Regular cardiac myocyte (primary cell): ENCODE measurements at places on chromosomes 4 and X. TPM values are rescaled to one million over a fixed set of nuclear protein-coding genes. Genes with fewer than 3 reads are reported as not detected.

Gene CT47C1
- not detected in 2 replicates for total RNA-seq

Gene XG
- 0.58 and 2.5 TPM in 2 replicates for total RNA-seq

Gene ADAM29
- not detected in 2 replicates for total RNA-seq

Gene RBMXL3
- not detected in 2 replicates for total RNA-seq

Gene NPY5R
- under 0.01 TPM in 1 of 2 replicates, not detected in the other for total RNA-seq

Gene WNK3
- total RNA-seq: 0.38 and 1.1 TPM in 2 replicates

Gene TDO2
- total RNA-seq: under 0.01 and 0.28 TPM in 2 replicates

Gene RHOH
- not detected in 2 replicates for total RNA-seq

Gene MAEA
- 33.0 and 63.5 TPM in 2 replicates for total RNA-seq

Gene SLC7A11
- 13.0 and 32.0 TPM in 2 replicates for total RNA-seq

Gene PRDM5
- 10.4 and 15.2 TPM in 2 replicates for total RNA-seq

Gene CITED1
- not detected in 2 replicates for total RNA-seq

Gene TSR2
- total RNA-seq: 10.4 and 19.2 TPM in 2 replicates

Gene SYNPO2
- total RNA-seq: 13.6 and 83.4 TPM in 2 replicates

Gene MAOB
- under 0.01 and 0.56 TPM in 2 replicates for total RNA-seq

Gene LPAR4
- under 0.01 and 0.19 TPM in 2 replicates for total RNA-seq

Gene KLKB1
- under 0.01 and 0.28 TPM in 2 replicates for total RNA-seq

Gene RASL11B
- 0.19 and 0.28 TPM in 2 replicates for total RNA-seq

Gene FGF13
- total RNA-seq: under 0.01 TPM in 1 of 2 replicates, not detected in the other

Gene SPANXN3
- not detected in 2 replicates for total RNA-seq

Gene UNC5C
- 4.4 and 4.8 TPM in 2 replicates for total RNA-seq

Gene FTHL17
- total RNA-seq: not detected in 2 replicates

Gene CCSER1
- under 0.01 TPM in 1 of 2 replicates, not detected in the other for total RNA-seq

Gene USP46
- 14.1 and 15.5 TPM in 2 replicates for total RNA-seq

Gene COL4A5
- 41.4 and 56.9 TPM in 2 replicates for total RNA-seq

Gene FAAH2
- not detected in 2 replicates for total RNA-seq

Gene PALLD
- total RNA-seq: 100 and 108 TPM in 2 replicates

Gene RHOXF2B
- not detected in 2 replicates for total RNA-seq

Gene BTK
- total RNA-seq: not detected in 2 replicates

Gene COL4A6
- 3.7 and 4.6 TPM in 2 replicates for total RNA-seq

Gene BCORL1
- 1.3 and 1.4 TPM in 2 replicates for total RNA-seq

Gene SPANXB1
- not detected in 2 replicates for total RNA-seq

Gene ATP7A
- 13.2 and 17.8 TPM in 2 replicates for total RNA-seq

Gene CLCN4
- 3.1 and 3.9 TPM in 2 replicates for total RNA-seq

Gene TENM3
- total RNA-seq: 1.3 and 4.8 TPM in 2 replicates

Gene SGMS2
- total RNA-seq: 153 and 221 TPM in 2 replicates

Gene SHROOM4
- 2.0 and 2.3 TPM in 2 replicates for total RNA-seq

Gene NXF2B
- total RNA-seq: not detected in 2 replicates

Gene TCEAL4
- total RNA-seq: 40.6 and 58.9 TPM in 2 replicates

Gene PARM1
- total RNA-seq: 0.38 and 0.56 TPM in 2 replicates

Gene MID1IP1
- 37.8 and 60.4 TPM in 2 replicates for total RNA-seq

Gene SPATA4
- total RNA-seq: 0.19 and 0.28 TPM in 2 replicates

Gene TMEM35A
- total RNA-seq: 5.1 and 8.2 TPM in 2 replicates

Gene XAGE1B
- not detected in 2 replicates for total RNA-seq

Gene GPR82
- not detected in 2 replicates for total RNA-seq

Gene SATL1
- total RNA-seq: not detected in 2 replicates

Gene SMARCA1
- 47.9 and 64.0 TPM in 2 replicates for total RNA-seq

Gene CSAG2
- not detected in 2 replicates for total RNA-seq

Gene NLGN4X
- under 0.01 TPM in 2 replicates for total RNA-seq

Gene ZFP92
- 0.19 and 0.28 TPM in 2 replicates for total RNA-seq

Gene HSFX3
- not detected in 2 replicates for total RNA-seq

Gene TLR1
- 0.96 and 1.4 TPM in 2 replicates for total RNA-seq

Gene ZNF732
- total RNA-seq: 0.28 and 1.2 TPM in 2 replicates

Gene AVPR2
- not detected in 2 replicates for total RNA-seq

Gene ZAR1
- not detected in 2 replicates for total RNA-seq

Gene NUDT10
- 0.85 and 2.7 TPM in 2 replicates for total RNA-seq

Gene TRPC5OS
- not detected in 2 replicates for total RNA-seq

Gene NAT8L
- under 0.01 TPM in 2 replicates for total RNA-seq
